ENCODE measurements at places on chromosomes 1 and 21. TPM values are rescaled to one million over a fixed set of nuclear protein-coding genes. Genes with fewer than 3 reads are reported as not detected.

Gene CHRNB2
- not detected for total RNA-seq

- H3K36me3 ChIP-seq: no peaks in the 10 kb centered on the region
- no peak for DNase-seq
- no peaks in the 10 kb centered on the region for H3K27me3 ChIP-seq
- no peaks in the 10 kb centered on the region for H3K4me1 ChIP-seq
- no peak overlapping the region for H3K4me3 ChIP-seq
Measured at GRCh38 chr1:3226701-3227350, 157.8 kb downstream of the PRDM16 start.

DNA sequence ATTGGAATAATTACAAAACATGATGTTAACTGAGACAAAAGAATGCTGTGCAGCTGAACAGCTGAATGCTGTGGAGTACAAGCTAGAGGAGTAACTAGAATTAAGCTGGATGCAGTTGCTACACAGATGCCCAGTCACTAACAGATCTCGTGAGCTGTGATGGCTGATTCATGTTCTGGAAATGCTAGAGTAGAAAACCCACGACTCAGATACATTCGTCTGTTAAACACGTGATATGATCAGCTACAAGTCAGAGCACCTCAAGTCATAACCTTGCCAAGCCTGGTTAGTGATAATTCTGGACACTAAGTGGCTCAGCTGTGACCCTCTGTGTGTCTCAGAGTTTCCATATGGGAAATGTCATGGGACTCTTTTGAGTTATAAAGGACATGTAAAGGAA, 89.7 kb upstream of the ESRRG start:
- H3K27ac ChIP-seq: no peak overlapping the region
- no peaks in the 10 kb centered on the region for H3K4me1 ChIP-seq
- no peaks in the 10 kb centered on the region for H3K27me3 ChIP-seq
- no peak for DNase-seq

DNA sequence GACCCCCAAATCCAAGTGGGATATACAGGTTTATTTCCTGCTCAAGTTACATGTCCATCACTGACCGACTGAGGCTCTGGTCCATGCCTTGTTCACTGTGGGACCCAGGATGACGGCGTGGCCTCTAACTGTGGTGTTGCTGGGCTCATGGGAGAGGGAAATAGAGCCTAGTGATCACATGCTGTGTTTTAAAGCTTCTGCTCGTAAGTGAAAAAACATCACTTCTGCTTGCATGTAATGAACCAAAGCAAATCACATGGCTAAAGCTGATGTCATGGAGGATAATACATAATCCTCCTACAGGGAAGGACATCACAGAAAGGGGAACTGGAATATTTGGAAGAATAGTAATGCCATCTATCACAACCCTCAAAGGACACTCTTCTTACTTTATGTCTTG, 107.6 kb downstream of the FASLG start:
- no peak overlapping the region for H3K4me3 ChIP-seq
- peaks cover 13% of the 10 kb centered on the region for H3K4me1 ChIP-seq
- no peaks in the 10 kb centered on the region for H3K27me3 ChIP-seq
- DNase-seq: no peak

Gene KLF17
- not detected for total RNA-seq

Gene C1orf185
- total RNA-seq: not detected

DNA sequence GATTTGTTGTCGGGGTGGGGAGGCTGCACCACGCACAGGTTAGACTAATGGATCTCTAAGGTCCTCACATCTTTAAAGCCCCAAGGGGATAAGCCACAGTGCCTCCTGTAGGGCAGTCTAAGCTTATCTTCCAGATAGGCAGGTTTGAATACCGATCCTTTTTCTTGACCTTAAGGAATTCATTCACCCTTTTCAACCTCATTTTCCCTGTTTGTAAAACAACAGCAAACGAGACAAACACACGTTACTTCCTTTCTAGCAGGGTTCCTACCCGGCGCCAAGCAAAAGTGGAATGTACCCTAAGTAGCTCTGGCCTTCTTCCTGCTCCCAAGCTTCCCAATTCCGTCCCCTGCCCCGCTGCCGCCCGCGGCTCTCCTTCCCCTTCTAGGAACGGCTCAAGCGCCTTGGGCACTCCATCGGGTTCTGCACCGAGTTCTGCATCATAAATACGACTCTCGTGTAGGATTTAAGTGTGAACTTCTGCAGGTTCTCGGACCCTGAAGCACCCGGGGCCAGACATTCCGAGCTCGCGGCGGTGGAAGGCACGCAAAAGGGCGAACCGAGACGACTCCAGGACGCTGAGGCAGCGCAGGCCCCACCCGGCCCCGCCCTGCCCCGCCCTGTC, 548 bp upstream of the CDC20 start:
- peak overlapping the region; percentile 37 for H3K27ac ChIP-seq
- H3K4me3 ChIP-seq: peak overlapping the region; percentile 76
- peaks cover 15% of the 10 kb centered on the region for H3K4me1 ChIP-seq

Gene PHGDH
- total RNA-seq: 6.0 TPM

DNA sequence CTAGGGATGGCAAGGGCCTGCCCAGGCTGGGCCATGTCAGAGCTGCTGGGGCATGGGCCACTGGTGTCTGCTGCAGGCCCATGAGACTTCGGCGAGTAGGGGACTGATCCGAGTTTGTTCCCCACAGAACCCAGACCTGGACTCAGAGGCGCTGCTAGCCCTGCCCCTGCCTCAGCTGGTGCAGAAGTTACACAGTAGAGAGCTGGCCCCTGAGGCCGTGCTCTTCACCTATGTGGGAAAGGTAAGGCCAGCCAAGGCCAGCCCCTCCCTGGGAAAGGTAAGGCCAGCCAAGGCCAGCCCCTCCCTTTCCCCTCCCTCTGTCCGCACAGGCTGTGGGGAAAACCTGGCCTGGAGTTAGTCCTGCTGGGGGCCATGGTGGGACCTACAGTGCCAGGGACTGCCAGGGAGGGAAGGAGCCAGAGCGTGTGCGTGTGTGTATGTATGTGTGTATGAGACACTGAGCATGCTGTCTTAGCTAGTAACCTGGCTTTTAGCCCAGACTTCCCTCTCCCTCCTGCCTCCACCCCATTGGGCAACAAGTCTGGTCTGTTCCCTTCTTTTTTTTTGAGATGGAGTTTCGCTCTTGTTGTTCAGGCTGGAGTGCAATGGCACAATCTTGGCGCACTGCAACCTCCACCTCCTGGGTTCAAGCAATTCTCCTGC, 8.0 kb downstream of the FAAH start:
- H3K4me1 ChIP-seq: peaks cover 10% of the 10 kb centered on the region
- no peak overlapping the region for H3K27ac ChIP-seq
- no peak overlapping the region for H3K4me3 ChIP-seq
- peak; percentile 45 for DNase-seq

DNA sequence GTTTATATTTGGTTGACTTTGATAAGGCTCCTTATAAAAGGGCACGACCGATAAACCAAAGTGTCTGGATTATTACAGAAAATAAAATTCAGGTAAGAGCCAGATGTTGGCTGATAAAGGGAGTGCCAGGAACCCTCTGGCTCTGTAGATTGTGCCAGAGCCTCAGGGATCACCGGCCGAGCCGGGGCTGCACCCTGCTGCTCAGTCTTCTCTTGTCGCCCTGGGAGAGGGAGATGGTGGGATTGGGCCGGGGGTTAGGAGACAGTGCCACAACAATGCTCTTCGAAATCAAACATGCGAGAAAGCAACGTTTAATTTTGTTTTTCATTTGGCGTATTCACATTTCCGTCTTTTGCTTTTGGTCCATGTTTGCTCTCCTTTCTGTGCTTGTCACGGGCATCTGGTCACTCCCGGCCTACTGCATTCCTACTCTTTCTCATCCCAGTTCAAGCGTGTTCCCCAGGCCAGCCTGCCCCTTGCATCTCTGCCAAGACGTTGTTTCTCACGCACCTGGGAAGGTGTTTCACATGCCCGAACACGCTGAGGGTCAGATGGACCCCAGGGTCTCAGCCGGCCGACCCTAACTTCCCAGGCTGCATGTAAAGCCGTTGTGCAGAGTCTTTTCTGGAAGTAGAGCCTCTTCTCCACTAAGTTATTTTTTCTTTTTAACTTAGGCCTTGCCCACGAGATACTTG, 18.8 kb upstream of the C2CD2 start:
- DNase-seq: no peak
- H3K36me3 ChIP-seq: no peaks in the 10 kb centered on the region
- H3K4me3 ChIP-seq: no peak overlapping the region
- no peaks in the 10 kb centered on the region for H3K27me3 ChIP-seq
- no peak overlapping the region for H3K27ac ChIP-seq
- peaks cover 15% of the 10 kb centered on the region for H3K4me1 ChIP-seq

DNA sequence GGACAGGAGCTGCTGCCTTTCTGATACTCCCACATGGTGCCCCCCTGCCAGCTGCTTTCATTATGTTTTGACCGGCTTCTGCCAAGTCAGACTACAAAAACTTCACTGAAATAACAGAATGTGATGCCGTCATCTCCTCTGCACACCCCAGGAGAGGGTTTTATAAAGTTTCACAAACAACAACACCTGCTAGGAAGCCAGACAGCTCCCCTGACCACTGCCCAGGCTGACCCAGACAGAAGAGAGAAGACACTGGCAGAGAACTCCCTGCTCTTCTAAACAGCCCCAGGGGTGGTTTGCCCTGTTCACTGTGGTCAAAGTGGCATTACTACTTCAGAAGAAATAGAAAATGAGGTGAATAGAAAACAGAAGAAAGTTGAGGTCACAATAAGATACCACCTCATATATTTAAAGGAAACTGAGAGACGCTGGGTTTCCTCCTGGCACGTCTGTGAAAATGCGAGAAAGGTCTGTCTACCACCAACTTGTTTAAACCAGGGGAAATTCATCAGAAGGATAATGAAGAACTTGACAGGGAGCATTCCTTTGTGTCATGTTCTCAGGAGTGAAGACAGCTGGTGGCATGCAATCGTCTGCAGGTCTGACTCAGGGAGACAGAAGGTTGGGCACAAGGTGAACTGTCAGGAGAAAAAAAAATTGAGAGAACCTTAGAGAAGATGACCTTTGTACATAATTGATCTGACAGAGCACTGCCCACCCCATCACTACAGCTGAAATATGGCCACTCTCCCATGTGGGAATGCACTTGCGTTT, 119.0 kb upstream of the NFIA start:
- no peaks in the 10 kb centered on the region for H3K4me1 ChIP-seq
- DNase-seq: no peak
- H3K27ac ChIP-seq: no peak overlapping the region
- no peaks in the 10 kb centered on the region for H3K27me3 ChIP-seq
- no peaks in the 10 kb centered on the region for H3K36me3 ChIP-seq
